ENCODE measurements at places on chromosomes 4 and X.

DNA sequence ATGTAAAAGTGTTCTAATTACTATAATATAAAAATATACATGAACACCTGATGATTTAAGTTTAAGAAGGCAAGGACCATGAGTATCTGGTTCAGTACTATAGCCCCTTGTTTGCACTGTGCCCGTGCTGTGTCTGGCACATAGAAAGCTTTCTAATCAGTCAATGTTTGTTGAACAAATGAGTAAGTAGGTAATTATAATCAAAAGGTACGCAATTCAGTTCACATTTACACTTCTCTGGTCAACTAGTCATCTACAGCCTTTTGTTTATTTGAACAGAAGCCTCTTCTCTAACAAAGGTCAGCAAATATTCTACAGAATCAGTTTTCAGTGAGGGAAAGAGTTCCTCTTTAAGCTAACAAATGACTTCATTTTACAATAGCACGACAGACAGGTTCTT, 523.3 kb downstream of the SMARCA1 start:
- no peak for DNase-seq

- no peak for DNase-seq
Observed at GRCh38 chrX:155115174-155115819, 44.0 kb downstream of the BRCC3 start.

- no peak for DNase-seq
Observed at GRCh38 chr4:52173470-52174045, 122.5 kb downstream of the SPATA18 start.

DNA sequence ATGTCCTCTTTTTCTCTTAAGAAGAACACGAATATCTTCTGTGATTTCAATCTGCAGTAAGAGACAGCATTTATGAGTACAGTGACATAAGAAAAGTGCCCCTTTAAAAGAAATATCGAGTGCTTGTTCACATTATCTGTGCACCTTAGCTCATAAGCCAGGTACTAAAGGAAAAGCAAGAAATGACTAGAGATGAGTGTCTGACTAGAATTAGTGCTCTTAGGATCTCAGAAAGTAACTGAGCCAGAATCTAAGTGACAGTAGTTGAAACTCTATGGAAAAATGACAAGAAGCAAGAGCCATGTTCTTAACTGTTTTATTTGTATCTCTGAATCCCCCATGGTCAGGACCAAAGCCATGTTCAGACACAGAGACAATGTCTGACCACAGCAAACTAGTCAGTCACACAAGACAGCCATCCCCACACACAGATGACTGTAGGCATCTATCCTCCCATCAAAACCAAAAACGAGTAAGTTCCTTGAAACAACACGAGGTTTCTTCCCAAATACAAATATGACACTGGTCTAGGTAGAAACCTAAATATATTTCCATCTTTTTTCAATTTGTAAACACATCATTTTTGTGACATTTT, 36.8 kb downstream of the ACSL4 start:
- DNase-seq = no peak

DNA sequence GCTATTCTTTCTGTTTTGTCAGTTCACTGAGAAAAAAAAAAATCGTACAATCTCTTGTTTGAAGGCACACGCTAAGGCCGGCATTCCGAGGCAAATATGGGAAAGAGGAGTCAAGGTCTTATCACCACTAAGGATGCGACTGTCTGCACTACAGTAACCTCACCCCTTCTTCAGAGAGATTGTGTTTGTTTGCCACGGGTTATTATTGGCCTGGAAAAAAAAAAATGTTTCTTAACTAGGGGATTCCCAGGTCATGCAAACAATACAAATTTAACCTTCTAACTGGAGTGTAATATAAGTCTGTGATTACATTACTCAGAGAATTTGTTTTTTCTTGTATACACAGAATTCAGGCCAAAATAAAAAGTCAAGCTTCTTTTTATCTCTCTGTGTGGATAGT, 168.3 kb downstream of the TMA16 start:
- no peak for DNase-seq

GRCh38 chr4:117873779-117874178, 160.5 kb upstream of the NDST3 start:
- DNase-seq = no peak

DNA sequence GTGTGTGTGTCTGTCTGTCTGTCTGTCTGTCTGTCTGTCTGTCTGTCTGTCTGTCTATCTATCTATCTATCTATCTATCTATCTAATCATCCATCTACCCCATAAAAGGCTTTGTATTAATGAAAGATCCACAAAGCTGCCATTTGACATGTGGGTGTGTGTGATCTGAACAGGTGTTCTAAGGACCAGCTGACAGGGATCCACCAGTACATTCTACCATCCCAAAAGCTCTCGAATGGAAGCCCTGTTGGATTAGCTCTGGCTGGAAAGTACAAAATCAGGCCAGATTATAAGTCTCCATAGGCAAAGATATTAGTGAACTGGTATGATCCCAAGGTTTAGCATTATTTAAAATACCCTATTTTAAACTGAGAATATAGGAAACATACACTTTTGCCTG, 299.3 kb downstream of the CAMK2D start:
- DNase-seq = no peak

DNA sequence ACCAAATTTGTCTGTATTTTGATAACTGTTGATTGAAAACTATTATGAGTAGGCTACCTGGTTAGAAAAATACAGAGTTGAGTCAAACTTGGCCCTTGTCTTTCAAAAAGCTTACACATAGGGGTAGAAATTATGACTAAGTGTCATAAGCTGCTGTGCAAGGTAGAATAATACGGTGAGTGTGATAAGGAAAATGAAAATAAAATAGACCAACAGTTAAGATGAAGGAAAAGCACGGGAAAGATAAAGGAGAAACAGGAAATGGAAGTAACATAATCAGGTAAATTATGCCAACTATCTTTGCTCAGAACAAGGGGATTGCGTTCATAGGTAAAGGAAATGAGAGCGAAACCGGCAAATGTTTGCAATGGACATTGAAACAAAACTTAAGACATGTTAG, 302.5 kb downstream of the PCDH7 start:
- DNase-seq = no peak

DNA sequence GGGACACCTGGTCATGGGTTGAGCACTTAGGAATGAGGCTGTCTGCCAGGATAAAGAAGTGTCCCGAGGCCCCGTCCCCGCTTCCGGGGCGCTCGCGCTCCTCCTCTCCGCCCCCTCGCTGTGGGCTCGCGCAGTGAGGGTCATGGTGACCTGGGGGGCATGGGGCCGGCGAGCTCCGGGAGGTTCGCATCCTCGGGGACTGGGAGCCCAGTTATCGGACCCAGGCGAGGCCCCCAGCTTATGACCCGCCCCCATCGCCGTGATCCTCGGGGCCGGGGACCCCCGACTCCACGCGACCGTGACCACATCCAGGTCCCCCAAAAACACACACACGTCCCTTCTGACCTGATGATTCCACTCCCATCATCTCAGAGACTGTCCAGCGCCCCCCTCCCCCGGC, 35.3 kb upstream of the SRPX start:
- no peak for DNase-seq

GRCh38 chr4:145782756-145783155, 102.8 kb downstream of the C4orf51 start:
- no peak for DNase-seq

- no peak for DNase-seq
Observed at GRCh38 chr4:186738421-186738820, 14.8 kb upstream of the FAT1 start.

- DNase-seq = peak; percentile 62
Observed at GRCh38 chr4:80202741-80203553, 5.6 kb downstream of the PRDM8 start.

DNA sequence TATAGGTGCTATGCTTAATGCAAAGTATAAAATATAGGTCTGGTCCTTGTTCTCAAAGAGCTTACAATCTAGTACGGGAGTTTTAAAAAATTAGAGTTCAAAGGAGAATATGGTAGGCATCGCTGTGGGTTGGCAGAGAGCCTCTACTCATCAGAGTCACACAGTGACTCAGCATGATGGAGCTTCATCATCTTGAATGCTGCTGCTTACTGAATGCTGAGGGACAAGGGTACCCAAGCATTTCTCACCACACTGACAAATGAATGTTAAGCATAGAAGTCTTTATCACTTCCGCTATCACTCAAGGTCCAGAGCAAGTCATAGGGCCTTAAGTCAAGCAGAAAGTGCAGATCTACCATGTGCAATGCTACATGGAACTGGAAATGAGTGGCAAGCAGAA, 268.6 kb upstream of the IGFBP7 start:
- DNase-seq = no peak

DNA sequence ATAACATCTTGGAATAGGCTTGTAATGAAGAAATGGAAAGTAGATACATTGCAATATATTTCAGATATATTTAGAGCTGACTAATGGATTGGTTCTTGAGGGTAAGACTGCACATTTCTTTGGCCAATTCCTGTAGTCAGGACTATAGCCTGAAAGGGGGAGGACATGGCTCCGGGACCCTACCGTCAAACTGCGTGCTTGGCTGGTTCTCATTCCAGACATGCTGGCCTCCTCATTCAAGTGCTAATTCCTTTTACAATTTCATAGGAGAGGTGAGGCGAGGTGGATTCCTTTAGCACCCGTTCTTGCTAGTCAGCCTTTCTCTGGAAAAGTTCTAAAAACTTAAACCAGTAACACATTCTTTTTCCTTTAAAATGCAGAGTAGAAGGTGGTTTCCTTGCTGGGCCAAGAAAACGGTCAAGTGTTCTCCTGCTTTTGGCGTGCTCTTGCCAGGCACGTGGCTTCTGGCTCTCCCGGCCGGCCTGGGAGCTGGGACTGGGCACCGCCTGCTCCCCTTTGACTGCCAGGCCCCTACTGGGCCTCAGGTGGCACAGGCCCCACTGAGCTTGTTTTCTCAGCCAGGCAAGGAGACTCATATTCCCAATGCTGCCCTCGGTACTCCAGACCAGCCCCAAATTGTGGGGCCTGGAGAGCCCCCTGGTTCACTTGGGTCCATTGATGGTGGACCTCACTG, 167.2 kb downstream of the STK32B start:
- DNase-seq = no peak

DNA sequence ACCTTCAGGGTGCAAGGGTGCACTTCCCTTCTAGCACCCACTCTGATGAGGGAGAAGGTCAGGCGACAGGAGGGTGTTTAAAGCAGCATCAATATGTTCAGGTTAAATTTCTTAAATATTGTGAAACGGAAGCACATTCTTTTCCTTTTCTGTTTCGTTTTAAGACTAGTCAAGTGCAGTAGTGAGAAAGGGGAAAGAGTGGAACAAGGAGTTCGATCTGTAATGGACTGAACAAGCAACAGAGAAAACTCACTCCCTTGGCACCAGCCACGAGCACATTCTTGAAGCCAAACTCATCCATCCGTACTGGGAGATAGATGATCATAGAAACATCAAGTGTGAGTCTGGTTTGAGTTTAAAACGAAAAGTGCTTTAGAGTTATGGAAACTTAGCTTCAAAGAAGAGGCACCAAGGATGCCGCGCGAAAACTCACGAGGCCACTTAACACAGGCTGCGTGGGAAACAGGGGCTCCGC, 815 bp downstream of the FAM53A start:
- no peak for DNase-seq

GRCh38 chr4:25803720-25804225, 59.0 kb downstream of the SEL1L3 start:
- no peak for DNase-seq

DNA sequence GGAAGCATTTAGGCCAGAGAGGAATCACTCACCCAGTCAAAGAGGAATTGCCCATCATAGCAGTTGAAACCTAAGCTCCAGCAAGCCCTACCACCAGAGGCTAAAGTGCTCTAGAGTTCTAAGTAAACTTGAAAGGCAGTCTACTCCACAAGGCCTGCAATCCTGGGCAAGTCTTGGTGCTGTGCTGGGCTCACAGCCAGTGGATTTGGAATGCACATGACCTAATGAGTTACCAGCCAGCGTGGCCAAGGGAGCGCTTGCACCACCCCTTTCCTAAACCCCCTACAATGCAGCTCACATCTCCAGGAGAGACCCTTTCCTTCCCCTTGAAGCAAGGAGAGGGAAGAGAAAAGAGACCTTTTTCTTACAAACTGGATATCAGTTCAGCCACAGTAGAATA, 445.7 kb downstream of the GASK1B start:
- DNase-seq = no peak

- no peak for DNase-seq
Observed at GRCh38 chr4:25658357-25658771, 2.7 kb downstream of the SLC34A2 start.

GRCh38 chr4:121765368-121765705, 373 bp upstream of the SMIM43 start:
- no peak for DNase-seq

DNA sequence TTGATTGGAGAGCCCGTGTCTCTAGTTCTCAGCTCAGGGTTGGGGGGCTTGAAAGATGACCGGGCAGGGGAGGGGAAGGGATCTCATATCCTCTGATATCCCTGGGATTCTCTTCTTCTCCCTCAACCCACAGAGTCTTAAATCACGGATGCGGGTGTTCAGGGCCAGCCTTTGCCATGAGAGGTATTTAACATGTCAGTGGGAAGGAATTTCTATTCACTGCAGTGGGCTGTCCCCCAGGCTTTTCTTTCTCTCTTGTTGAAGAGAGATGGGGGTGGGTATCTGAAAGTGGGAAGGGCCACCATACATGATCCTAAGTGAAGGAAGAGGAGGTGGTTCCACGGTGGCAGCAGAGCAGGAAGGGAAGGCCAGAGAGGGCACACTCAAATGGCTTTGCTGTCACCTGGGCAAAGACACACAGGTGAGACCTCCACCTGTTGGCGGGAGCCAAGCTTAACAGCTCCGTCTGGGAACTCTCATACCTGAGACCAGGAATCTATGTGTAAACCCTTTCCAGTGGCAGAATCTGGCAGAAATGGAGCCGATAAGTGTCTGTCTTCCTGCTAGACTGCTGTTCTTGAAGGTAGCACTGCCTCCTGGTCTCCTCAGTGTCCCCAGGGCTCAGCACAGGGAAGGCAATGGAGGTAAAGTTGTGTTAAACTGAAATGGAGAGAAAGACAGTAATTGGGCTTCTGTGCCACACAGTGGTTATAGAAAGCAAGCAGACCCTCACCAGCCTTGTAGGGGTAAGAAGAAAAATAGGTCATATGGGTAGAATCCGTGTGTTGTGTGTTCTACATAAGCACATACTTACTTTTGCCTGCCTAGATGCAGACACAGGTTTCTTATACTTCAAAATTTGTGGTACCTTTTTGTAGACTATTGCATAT, 49.4 kb downstream of the RHOH start:
- DNase-seq = no peak

DNA sequence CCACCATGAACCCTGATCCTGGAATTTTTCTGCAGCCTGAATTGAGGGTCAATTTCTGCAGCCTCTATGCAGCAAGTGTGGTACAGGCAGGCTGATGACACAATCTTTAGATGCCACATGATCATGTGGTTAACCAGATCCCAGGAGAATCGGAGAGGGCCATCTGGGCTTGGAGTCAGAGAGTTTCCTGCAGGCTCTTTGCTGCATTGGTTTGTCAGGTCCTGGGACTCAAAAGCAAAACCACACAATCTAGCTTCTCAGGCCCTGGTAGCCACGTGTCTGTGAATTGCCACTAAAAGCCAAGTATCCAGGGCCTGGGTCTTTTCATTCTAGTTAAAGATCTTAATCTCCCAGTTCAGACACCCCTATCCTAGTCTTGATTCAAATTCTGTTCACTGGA, 464.5 kb downstream of the BCOR start:
- no peak for DNase-seq

Data from activated naive CD4-positive, alpha-beta T cell treated with Interleukin-2 at 50 U/mL for 16 hours (primary cell).